ENCODE measurements at places on chromosomes 13 and 19.

- no peak for DNase-seq
Measured at GRCh38 chr13:20136781-20137703, 23.8 kb downstream of the GJA3 start.

GRCh38 chr13:95479731-95480130 is 72.8 kb upstream of the CLDN10 start:
- DNase-seq, result no peak

- DNase-seq, result no peak
Measured at GRCh38 chr19:7657131-7657751, 11.6 kb upstream of the RETN start.

- DNase-seq, result peak; percentile 49
Measured at GRCh38 chr19:925087-925525, 729 bp upstream of the ARID3A start.

DNA sequence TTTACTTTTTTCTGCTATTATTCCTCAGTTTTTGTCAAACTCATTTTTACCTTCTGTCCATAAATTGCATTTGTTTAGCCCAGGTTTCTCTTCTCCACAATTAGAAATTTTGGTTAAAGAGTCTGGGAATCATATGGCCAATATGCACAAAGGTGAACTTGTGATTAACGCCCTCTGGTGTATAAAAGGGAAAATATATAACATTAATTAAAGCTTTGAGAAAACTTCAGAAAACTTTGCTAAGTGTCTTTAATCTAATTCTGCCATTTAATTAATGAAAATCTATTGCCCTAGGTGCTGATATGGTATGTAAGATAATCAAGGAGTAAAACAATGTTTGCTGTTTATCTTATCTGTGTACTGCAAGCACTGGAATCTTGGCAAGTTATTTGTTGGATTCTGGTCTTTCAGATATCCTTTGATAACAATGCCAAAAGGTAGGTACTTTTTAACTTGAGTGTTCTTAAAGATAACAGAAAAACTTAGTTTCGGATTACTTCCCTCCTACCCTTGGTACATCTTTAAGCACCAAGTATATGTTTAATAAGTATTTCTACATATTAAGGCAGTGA is 402.6 kb downstream of the SUCLA2 start:
- DNase-seq, result no peak

Data from stimulated activated CD8-positive, alpha-beta memory T cell treated with anti-CD3 and anti-CD28 coated beads, Interleukin-4, amount 100 ng/mL, for 1 hour (primary cell).